ENCODE measurements at places on chromosomes 5 and 9.

- DNase-seq: no peak
Observed at GRCh38 chr9:105121861-105122430, 122.5 kb upstream of the SLC44A1 start.

DNA sequence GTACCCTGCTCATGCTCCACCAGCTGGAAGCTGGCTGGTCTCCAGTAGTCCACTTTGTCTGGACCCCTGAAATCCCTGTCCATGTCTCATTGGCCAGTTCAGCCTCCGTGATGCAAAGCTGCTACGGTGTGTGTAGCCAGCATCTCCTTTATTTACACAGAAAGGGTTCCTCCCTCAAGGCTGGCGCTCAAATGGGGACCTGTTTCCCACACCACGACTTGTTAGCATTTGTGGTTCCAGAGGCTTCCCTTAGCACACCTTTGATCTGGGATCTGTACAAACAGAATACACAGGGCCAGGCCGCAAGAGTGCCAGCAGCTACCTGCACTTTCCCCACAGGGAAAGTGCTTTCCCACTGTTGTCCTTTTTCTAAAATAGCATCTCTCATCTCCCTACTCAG, 5.7 kb upstream of the SMU1 start:
- no peak for DNase-seq

DNA sequence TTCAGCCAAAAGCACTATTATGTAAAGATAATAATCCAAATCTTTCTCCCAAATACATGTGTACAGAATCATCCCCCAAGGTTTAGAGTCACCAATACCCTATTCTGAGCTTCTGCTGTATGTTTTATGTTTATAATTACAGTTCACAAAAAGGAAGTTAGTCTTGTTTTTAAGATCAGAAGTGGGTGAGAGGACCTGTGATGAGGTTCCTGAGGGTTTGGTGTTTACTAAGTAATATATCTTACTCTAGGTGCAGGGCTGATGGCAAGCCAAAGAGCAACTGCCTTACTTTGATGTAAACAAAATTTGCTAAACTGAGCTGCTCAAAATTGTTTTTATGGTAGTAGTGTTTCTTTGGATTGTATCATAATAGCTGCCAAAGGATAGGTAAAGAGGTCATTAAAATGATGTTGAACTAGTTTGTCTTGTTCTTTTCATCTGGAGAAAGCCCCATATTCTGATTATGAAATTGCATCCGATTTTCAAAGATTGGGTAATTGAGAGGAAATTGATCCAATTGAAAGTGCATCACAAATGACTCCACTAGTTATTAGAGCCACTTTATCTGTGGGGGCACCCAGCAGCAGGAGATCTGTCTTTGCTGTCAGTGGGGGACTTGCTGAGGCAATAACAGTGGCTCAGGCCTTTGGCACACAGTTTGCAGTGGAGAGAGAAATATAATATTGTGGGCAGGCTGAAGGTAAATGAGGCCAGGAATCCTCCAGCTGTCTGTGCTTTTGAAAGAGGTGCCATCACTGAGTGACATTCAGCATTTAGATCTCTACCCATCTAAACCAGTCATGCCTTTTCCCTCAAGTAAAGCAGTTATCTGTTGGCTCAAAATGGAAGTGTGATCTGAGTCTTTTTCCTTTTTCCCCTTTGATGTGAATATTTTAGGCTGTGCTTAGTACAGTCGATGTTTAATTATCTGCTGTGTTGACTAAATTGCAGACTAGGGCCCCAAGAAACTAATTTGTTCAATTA, 14.1 kb downstream of the TRIM32 start:
- no peak for DNase-seq

DNA sequence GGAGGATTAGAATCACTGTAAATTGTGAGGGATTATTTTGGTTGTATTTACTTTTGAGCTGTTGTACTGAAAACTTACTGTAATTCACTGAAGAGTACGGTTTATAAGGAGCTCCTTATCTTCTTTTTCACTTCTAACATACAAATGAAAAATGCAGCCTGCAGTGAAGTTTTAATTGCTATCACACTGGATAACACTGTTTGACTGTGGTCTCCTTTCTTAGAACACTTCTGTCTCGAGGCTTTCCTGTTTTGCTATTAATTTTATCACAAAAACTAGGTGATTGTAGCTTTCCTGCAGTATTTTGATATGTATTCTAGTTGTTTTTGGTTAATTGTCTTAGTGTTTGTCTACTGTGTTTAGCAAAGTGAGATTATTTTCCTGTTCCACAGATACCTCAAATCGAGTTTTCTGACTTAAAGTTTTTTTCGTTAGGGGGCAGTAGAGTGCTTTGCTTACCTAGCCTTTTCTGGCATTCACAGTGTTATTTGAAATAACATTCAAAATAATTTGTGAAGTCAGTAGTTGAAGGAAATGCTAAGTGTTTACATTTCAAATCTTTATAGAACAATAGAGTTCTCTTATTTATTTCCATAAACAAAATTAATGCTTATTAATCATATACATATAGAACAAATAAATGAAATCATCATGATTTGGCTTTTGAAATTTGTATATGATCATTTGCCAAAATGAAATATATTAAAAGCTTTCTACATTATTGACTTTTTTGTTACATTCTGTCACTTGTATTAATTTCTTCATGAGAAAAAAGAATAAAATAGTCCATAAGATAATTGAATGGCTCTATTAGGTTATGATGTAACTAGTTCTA, 52.9 kb downstream of the COMMD10 start:
- peak; percentile 59 for DNase-seq

DNA sequence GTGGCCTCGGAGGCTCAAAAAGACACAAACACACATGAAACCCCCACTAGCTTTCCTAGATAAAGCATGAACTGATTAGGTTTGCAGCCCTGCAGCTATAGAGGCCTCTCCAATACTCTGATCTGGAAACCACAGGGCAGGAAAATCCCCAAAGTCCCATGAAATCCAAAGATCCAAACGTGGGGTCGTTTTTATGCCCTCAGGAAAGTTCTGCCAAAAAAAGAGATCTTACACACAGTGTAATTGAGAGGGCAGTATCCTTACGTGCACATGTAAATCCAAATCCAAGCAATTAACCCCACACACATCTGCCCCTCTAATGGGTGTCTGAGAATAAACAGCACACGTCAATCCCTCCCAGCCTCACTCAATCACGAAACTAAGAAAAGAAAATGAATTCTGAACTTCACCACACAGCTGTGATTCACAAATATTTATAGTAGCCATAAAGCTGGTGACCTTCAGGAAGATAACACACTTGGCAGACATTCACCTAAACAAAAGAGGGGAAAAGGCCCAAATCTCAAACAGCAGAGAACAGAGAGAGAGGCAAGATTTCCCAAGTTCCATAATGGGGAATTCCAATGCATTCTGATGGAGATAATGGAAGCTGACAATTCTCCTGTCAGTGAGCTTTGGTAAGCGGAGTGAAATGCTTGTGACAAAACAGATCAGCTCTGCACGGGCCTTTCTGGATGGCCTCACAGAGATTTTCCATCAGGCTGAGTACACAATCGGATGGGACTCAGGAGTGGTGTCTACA, 114.2 kb downstream of the SEMA5A start:
- no peak for DNase-seq

DNA sequence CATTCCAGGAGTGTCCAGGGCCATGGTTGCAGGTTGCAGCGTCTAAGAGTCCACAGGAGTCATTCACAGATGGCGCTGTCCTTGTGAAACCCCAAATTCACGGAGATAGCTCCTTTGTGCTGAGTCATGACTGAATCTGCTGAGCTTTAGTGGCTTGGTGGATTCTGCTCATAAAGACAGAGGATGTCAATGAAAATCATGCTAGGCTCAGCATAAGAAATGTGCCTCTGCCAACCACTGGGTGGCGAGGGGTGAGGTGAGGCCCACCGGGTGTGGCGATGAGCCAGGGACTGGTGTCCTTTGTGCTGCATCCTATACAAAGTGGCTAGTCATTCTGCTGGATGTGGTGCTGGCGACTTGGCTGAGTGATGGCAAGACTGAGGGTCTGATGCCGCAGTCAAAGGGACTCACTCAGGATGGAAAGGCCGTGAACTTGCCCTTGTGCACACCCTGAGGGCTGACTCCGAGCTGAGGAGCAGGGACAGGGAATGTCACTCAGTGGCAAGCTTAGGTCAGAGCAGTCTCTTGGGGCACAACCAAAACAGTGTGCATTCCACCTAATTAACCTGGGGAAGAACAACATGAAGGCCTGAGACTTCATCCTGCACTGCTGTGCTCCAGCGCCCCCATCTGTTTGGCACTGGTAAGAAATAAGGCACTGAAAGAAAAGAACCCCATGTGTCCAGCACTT, 71.5 kb downstream of the DAP start:
- no peak for DNase-seq

GRCh38 chr9:72945391-72945790, 7.5 kb downstream of the ALDH1A1 start:
- no peak for DNase-seq

GRCh38 chr5:156391139-156391538, 64.2 kb downstream of the SGCD start:
- no peak for DNase-seq

DNA sequence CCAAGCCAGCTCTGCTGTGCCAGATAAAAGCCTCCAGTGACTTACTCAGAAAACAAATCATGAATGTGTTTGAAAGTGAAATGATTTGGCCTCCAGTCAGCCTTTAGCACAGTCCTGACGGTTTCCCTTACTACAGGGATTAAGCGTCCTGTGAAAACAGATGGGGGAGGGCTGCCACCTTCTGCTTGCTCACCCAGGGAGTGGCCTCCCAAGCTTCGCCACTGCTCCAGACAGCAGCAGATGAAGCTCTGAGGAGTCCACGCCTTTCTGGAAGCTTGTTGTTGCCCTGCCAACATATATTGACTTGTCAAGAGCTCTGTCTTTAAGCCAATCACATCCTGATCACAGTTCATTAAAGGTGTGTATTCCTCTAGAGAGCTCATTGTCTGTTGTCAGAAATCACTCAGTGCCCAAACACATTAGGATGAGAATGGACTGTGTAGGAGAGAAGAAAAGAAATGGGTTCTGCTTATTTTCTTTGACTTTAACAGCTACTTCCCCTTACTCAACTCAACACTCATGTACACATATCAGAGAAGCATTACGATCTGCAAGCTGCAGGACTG, 4.9 kb upstream of the FYB1 start:
- DNase-seq: no peak

DNA sequence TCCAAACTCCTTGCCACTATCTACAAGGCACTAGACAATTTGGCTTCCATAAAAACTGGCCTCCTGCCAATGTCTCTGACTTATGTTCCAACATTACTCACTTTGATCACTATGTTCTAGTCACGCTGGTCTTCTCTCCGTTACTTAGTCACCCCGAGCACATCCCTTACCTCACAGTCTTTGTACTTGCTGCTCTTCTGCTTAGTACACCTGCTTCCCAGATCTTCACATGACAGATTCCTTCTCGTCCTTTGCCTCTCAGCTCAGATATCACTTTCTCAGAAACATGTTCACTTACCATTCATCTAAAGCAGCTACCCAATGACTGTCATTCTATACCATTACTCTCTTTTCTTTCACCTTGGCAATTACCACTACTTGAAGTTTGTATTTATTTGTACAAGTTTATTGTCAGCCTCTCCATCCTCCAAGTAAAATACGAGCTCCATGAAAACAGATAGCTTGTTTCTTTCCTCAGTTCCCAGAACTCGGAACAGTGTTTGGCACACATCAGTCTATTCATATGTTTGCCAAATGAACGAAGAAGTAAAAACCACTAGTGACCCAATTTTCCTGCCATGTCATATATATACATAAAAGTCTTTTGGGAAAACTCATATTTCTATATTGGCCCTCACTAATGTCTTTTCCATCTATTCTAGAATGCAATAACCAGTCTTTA, 5.9 kb upstream of the SLC22A5 start:
- no peak for DNase-seq

- DNase-seq: no peak
Observed at GRCh38 chr9:71793386-71794105, 25.2 kb upstream of the CEMIP2 start.

DNA sequence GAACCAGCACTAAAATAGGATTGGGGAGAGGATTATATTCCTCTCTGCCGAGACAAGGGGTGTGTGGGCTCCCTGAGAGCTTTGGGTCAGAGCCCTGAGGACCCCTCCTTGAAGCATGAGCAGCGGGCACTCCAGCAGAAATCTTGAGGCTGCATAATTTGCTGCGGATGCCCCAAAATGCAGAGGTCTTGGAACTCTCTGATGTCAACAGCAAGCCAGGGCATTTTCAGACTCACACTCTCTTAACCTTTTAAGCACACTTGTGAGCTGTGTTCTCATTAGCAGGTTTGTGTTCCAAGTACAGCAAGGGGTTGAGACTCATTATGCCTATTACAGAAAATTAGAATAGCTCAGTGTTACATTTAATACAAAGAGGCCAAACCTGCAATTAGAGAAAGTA, 513.0 kb upstream of the ADAMTS16 start:
- no peak for DNase-seq

DNA sequence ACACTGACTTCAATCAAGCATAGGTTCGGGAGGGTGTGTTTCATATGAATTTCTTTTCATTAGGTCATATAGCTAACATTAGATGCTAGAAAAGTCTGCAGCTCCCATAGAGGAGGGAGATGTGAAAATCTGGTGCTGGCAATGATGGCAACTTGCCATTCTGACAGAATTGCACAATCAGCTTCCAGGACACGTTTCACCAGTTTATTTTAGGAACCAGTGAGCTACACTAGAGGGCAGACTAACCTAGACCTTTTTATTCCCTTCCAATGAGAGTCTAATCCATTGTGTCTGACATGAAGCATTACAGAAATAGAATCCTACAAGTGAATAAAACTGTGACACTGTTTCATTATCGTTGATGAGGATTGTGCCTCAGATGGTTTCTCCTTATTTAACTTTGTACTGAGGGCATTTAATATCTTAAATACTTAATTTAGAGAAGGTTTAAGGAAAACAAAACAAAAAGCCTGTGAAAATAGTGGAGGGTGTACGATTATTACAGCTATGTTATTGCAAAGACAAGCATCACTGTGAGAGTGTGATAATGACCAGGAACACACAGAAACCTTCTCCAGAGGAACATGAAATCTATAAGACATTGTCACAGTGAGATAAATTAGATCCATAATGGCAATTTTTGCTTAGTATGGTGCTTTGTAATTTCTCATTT, 363.3 kb upstream of the RPS23 start:
- peak; percentile 70 for DNase-seq

DNA sequence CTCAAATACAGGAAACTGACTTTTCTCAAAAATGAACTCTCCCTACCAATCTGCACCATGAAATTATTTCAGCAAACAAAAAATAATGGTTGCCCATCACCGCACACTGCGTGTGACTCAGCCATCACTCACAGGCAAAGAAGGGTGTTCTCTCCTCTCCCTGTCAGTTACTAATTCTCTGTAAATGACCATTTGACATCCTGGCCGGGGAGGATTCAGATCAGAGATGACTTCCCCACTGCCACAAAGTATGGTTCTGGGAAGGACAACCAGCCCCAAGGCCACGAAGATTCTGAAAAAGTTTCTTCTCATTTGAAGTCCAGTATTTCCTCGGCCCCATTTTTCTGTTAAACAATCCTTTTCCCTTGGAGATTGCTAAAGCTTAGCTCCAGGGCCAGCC, 199.4 kb downstream of the AUH start:
- DNase-seq: no peak

DNA sequence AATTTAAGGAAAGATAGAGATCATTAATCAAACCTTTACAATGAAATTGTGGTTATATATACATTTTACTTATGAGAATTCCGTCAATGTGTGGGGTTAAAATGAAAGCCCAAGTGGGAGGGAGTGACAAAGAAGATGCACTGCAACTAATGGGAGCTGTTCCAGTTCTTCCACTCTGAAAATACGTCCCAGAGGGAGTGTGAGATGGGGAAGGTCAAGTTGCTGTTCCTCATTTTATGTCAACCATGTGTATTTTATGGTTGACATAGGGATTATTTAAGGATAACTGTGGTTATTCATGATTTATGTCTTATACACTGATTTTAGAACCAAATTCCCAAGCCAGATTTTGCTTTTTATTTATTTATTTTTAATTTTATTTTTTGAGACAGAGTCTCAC, 14.2 kb upstream of the RGS3 start:
- DNase-seq: no peak
